ENCODE measurements at places on chromosomes 7 and 10.
A peak's percentile ranks its signal among the peaks of the same experiment; 100 is the strongest.

- peak; percentile 76 for DNase-seq
Measured at GRCh38 chr10:12333380-12334185, 15.8 kb upstream of the CAMK1D start.

- no peak for DNase-seq
Measured at GRCh38 chr7:151023232-151023631, 1.1 kb downstream of the ATG9B start.

GRCh38 chr10:116747325-116747724 is 5.0 kb upstream of the HSPA12A start:
- DNase-seq = no peak

DNA sequence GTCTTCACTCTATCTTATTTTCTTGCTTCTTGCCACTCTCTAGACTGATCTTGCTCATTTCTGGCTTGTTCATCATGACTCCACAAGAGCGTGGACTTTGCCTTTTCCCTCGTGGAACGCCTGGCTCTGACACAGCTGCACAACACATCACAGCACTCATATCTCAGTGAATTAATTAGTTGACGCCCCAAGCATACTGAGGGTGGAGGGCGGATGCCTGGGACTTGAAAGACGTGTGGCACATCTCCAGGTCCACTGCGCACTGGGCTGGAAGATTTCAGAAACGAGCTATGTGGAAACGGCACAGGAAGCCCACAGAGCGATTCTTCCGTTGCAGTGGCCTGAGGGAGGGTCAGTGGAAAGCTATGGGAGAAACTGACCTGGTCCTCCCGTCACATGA is 23.6 kb upstream of the PLEKHA1 start:
- no peak for DNase-seq

DNA sequence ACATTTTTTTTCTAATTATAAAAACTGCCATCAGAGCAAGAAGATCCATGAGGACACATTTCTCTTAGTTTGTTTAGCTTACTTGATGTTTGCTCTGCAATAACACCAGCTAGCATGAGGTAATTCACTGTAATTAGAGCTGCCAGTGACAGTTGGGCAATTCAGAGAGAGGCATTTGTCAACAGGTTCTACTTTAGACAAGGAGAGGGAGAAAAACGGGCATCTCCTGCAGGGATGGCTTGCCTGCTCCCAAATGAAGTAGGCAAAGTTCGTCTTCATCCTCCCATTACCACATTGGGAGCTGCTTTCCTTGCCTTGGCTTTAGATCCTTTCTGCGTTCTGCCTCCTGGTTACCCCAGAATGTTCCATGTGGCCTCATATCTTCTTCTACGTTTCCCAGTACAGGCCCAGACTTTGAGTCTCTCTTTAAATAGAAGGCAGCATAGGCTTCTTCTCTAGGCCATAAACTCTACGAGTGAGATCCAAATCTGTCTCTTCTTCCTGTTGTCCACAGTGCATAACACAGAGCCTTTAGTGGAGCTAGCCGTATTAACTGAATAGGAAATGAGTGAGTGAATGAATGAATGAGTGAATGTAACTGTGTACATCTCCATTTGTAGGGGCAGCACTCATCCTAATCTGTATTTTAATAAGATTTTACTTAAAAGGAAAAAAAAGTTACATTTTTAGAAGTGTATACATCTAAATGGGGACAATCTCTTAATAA is 21.2 kb downstream of the ASB15 start:
- DNase-seq = no peak

All from psoas muscle (tissue), 8 donors.